D341Med (cell line): ENCODE measurements at places on chromosomes 1 and 21.

DNA sequence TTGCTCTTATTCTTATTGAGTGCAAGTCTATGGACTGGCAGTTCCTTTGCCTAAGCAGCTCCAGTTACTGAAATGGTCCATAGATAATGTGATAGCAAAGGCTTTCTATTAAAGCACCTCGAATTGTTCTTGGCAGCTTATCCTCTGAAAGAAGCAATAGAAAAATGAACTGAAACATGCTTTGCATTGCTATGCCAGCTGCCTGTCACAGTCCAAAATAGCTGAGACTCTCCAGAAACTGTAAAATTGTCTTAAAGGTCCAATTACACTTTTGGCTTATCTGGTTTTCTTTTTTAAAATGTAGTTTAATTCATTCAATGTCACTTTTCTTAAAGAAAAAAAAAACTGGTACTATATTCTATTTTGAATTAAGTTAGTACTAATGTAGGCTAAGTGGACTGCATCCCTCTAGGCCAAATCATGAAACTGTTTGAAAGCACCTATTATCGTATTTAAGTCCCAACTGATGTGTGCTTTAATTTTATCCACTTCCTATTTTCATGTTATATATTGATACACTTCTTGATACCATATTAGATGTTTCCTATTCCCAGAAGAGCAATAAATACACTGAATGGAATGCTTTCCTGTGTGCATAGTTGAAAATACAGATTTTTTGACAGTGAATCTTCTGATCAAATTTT lies 208.0 kb upstream of the DEPDC1 start:
- no peak for DNase-seq

DNA sequence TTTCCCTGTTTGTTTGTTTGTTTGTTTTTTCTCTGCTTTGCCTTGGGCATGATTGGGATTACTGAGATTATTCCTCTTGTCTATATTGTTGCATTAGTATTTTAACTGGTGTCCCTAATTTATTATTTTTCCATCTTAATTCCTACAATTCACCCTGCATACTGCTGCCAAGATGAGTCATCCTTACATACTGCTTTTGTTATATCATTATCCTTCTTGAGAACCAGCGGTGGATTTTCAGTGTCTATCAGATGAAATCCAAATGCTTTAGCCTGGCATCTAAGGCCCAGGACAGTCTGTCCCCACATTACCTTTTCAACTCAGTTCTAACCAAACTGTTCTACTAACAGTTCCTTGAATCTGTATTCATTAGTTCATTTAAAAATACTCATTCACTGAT lies 101.7 kb downstream of the OLFML2B start:
- no peak for DNase-seq

DNA sequence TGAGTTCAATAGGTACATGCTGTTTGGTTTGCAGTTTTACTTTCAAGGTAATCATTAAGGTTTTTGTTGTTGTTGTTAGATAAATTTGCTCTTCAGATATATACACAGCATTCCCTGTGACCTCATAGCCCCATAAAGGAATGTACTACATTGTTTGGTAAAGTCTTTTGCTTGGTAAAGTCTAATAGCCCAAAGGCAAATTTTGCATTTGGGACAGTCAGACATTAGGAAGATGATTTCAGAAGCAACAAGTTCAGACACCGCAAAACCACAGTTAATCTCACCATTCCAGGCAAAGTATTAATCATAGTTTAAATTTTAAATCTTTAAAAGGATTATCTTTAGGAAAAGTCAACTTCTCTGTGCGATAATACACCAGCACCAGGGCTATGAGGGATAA lies 32.6 kb upstream of the PYHIN1 start:
- no peak for DNase-seq

- no peak for DNase-seq
Measured at GRCh38 chr1:47249755-47250154, 17.7 kb upstream of the TAL1 start.

GRCh38 chr1:205024679-205025078 lies 18.3 kb upstream of the CNTN2 start:
- DNase-seq: no peak

DNA sequence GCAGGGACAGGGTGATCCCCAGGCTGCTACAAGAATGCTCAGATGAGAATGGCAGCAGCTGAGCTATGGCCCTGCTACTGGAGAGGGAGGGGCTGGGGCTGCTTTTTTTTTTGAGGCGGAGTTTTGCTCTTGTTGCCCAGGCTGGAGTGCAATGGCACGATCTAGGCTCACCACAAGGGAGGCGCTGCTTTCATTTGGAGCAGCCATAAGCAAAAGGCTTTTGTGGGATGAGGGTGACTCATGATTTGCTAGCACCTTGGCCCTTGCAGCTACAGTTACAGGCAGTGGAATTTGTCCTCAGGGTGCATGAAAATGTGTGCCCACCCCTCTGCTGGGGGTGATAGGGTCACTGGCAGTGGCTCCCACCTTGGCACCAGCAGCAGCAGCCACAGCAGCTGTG lies 32.4 kb upstream of the CYP4A22 start:
- no peak for DNase-seq

- no peak for DNase-seq
Measured at GRCh38 chr1:60331647-60332046, 258.1 kb upstream of the C1orf87 start.

DNA sequence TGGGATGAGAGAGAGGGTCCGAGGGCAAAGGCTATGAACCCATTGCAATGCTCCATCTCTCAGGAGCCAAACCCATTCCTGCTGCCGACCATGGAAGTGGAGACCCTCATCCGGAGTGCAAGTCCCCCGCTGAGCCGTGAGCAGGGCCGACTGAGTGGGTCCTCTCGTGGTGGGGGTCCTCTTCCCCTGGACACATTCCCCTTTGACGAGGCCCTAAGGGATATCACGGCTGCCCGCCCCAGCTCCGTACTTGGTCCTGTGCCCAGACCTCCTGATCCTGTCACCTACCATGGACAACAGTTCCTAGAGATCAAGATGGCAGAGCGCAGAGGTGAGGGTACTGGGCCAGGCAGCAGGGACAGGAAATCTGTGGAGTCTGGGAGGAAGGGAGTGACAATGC lies 11.0 kb downstream of the HYI start:
- no peak for DNase-seq

DNA sequence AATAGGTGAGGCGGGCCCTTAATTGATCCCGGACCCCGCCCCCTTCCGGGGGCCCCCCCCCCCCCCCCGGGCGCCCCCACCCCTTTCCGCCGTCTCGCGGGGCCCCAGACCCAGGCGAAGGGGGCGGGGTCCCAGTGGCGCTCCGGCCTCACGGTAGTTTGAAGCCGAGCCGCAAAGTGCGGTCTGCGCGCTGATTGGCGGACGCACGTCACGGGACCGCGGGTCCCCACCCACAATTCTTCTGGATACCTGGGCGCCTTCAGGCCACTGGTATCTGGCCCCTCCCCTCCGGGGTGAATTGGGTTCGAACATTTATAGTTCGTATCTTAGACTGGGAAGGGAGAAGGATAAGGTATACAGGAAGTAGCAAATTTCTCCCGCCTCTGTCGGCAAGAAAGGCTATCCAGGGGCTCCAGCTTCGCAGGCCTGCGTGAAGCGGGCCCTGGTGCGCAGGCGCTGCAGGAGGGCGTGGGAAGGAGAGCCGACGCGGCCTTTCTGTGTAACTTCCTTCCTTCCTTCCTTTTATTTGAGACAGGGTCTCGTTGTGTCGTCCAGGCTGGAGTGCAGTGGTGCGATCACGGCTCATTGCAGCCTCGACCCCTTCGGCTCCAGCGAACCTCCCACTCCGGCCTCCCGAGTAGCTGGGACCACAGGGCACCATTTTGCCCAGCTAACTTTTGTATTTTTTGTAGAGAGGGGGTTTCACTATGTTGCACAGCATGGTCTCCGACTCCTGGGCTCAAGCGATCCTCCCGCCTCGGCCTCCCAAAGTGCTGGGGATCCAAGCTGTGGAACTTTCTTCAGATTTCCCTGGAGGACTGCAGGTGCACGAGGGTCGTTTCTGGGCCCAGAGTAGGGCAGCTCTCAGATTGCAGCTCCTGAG lies 564 bp upstream of the HMGN1 start:
- peak; percentile 97 for DNase-seq

DNA sequence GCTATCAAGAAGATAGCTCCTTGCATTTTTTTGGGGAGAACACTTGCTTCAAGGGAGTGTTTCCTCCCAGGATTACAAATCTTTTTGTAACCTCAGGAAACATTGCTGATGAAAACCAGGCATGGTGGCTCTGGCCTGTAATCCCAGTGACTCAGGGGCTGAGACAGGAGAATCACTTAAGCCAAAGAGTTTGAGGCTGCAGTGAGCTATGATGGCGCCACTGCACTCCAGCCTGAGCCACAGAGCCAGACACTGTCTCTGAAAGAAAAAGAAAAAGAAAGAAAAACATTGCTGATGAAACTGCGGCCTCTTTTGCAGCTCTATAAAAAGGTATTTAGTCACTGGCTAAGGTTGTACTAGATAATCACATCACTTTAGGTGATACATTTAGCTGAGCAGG lies 7.3 kb downstream of the RNU1-2 start:
- no peak for DNase-seq

- DNase-seq: no peak
Measured at GRCh38 chr1:12040457-12041051, 21.3 kb downstream of the MIIP start.

- DNase-seq: no peak
Measured at GRCh38 chr1:112702420-112703261, 4.3 kb downstream of the RHOC start.

DNA sequence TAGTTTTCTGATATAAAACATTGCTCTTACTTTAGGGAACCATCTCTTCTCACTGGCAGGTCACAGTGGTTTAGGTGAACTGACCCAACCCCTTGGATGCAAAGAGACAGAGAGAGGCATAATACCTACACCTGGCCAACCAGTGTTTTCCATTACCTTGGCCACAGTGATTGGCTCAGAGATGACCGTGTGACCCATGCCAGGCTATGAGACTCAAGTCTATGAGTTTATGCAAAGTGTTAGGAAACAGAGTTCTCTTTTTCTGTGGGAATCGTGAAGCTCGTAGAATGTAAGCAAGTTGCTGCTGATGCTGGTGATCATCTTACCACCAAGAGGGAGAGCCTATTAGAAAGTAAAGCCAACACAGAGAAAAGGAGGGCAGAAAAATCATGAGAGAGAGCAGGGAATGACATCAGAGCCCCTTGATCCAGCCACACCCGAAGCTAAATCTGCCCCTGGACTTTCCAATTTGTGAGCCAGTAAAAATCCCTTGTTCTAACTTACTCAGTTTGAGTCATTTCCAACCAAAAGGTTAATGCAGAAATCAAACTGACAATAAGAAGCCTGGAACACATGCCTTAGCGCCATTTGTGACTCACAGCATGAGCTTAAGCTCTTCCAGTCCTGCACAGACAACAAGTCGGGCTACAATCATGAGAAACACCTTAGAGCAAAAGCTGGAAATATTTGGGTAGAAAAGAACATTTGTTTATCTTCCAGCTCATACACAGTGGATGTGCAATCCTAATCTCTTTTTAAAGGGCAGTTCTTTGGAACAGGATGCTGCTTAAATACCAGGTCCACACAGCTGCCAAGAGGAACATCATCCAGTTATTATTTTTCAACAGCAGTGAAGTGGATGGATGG lies 81.3 kb upstream of the KAZN start:
- DNase-seq: no peak

DNA sequence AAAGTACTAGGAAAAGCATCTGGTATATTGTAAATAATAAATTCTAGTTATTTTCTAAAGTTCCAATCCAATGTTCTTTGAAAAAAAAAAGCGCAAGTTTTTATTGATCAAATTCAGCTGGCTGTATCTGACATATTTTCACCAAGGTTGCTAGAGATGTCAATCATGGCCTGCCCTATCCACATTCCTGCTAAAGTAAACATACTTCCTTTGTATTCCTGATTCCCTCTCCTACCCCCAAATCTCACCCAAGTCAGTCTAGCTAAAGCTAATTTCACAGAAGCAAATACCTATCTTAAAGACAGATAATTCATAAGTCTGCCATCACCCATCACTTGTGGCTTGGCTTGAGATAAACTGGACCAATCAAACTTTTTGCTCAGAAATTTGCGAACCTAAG lies 21.3 kb downstream of the ANKRD13C start:
- no peak for DNase-seq

GRCh38 chr1:35629051-35629450 lies 12.3 kb downstream of the PSMB2 start:
- no peak for DNase-seq

DNA sequence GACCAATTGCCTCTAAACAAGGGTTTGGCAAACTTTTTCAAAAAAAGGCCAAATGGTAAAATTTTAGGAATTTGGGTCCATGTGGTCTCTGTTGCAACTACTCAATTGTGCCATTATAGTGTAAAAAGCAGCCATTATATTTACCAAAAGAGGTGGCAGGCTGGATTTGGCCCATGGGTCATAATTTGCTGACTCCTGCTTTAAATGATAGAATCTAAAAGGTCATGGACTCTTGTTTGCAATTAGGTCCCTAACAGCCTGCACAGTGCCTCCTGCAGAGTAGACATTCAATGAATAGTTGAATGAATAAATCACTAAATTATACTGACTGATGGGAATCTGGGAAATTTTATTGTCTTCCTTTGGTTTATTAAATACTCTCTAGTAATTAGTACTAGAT lies 6.2 kb downstream of the BECN2 start:
- DNase-seq: no peak

DNA sequence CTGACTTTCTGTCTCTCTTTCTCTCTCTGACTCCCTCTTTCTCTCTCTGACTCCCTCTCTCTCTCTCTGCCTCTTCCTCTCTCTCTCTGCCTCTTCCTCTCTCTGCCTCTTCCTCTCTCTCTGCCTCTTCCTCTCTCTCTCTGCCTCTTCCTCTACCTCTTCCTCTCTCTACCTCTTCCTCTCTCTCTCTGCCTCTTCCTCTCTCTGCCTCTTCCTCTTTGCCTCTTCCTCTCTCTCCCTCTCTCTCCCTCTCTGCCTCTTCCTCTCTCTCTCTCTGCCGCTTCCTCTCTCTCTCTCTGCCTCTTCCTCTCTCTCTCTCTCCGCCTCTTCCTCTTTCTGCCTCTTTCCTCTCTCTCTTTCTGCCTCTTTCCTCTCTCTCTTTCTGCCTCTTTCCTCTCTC lies 18.6 kb upstream of the ANKRD45 start:
- DNase-seq: no peak

DNA sequence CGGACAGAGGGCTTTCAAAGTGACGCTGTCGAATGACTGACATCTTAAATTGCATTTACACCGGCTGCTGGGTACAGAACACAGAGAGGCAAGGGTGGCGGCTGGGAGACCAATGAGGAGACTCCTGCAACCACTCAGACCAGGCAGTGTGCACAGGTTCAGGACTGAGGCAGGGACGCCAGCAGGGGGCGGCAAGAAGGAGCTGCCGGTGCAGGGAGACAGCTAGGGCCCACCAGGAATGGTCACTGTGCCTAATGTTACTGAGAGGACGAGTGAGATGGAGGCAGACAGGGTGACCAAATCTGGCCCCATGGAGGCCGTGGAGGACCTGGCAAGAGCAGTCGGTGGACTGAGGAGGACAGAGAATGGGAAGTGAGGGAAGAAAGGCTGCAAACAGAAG lies 23.5 kb downstream of the GLIS1 start:
- peak; percentile 69 for DNase-seq

DNA sequence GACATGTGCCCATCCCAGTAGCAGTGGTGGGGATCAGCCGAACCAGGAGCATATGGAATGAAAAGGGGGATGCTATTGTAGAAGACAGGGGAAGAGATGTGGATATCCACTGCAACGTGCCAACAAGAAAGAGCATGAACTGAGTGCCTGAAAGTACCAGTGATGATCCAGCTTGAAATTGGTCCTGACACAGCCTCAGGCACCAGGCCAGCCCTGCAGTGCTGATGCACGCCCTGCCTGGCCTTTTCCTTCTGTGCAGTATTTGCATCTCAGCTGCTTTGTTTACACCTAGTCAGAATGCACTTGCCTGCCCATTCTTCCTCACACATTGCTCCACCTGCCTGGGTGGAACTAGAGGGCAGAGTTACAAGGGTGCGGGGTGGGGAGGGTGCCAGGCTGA lies 50.3 kb upstream of the ARTN start:
- no peak for DNase-seq

- no peak for DNase-seq
Measured at GRCh38 chr1:30380625-30380984, 342.8 kb downstream of the MATN1 start.
